Neural crest cell (in vitro differentiated cells): ENCODE measurements at places on chromosomes 11 and 22.

GRCh38 chr11:61890529-61891330, 615 bp downstream of the FADS3 start:
- no peak for DNase-seq
- H3K27ac ChIP-seq: no peak overlapping the region
- peak overlapping the region; percentile 79 for H3K4me3 ChIP-seq
- peaks cover 10% of the 10 kb centered on the region for H3K27me3 ChIP-seq

DNA sequence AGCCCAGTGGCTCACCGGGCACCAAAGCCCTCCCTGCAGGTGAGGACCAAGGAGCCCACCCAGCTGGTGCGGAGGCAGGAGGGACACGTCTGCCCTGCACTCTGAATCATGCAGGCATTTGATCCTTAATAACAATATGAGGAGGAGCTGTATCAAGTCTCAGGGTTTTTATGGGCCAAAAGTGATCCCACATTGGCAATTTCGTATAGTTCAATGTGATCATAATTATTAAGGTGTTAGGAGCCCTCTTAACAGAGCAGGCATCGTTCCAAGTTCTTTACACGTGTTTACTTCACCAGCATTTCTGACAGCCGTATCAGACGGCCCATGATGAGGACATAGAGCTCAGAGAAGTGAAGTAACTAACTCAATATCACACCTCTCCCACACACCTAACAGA, 91.9 kb upstream of the PRR5 start:
- no peaks in the 10 kb centered on the region for H3K36me3 ChIP-seq
- no peaks in the 10 kb centered on the region for H3K27me3 ChIP-seq
- H3K27ac ChIP-seq: no peak overlapping the region
- no peak overlapping the region for H3K4me3 ChIP-seq

GRCh38 chr11:66002648-66003225, 434 bp downstream of the BANF1 start:
- H3K36me3 ChIP-seq: peaks cover 10% of the 10 kb centered on the region
- H3K4me1 ChIP-seq: peaks cover 25% of the 10 kb centered on the region
- H3K27me3 ChIP-seq: no peaks in the 10 kb centered on the region
- no peak for DNase-seq
- H3K4me3 ChIP-seq: peak overlapping the region; percentile 100

GRCh38 chr11:61164606-61165424, 3.6 kb upstream of the VPS37C start:
- DNase-seq: no peak
- no peaks in the 10 kb centered on the region for H3K27me3 ChIP-seq
- H3K4me1 ChIP-seq: peaks cover 19% of the 10 kb centered on the region
- no peaks in the 10 kb centered on the region for H3K36me3 ChIP-seq

DNA sequence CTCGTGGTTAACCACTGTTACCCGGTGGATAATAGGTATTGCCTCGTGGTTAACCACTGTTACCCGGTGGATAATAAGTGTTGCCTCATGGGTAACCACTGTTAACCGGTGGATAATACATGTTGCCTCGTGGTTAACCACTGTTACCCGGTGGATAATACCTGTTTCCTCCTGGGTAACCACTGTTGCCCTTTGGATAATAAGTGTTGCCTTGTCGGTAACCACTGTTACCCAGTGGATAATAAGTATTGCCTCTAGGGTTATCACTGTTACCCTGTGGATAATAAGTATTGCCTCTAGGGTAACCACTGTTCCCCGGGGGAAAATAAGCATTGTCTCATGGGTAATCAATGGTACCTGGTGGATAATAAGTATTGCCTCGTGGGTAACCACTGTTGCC, 15.0 kb upstream of the NXPE4 start:
- H3K27ac ChIP-seq: no peak overlapping the region
- no peaks in the 10 kb centered on the region for H3K4me1 ChIP-seq
- H3K4me3 ChIP-seq: no peak overlapping the region
- DNase-seq: no peak

DNA sequence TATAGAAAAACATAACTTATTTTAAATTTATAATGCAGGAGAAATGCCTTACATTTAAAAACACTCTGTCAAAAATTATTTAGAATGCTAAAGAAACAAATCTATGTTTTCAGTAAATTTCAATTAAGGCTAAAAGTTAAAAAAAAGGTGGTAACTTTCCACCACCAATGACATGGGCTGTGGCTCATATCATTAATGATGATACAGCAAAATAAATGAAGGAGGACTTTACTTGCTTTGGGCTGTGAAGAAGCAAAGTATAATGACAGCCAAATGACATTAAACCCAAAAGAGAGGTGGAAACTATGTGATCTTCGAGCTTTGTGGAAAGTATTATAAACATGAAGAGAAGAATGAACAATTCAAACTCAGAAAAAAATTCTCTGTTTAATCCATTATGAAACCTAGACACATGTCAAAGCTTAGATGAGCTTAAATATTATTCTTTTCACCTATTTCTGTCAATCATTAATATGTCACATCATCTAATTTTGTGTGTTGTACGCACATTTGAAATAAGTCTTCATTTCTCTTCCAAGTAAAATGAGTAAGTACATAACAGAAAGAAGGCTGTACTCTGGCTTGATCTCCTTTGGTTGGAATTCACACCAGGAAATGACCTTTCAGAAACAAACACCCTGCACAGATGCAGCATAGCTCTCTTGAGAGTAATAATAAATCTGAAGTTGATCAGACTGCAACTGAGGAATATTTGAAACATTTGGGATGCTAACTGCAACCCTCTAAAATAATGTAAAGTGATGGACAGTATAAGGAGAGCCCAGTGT, 265.8 kb downstream of the TTC28 start:
- no peak overlapping the region for H3K27ac ChIP-seq
- H3K4me1 ChIP-seq: peaks cover 23% of the 10 kb centered on the region
- H3K36me3 ChIP-seq: no peaks in the 10 kb centered on the region

GRCh38 chr11:66335531-66336233, 552 bp downstream of the RIN1 start:
- DNase-seq: no peak
- no peaks in the 10 kb centered on the region for H3K36me3 ChIP-seq
- peaks cover 20% of the 10 kb centered on the region for H3K4me1 ChIP-seq
- peak overlapping the region; percentile 93 for H3K4me3 ChIP-seq
- H3K27me3 ChIP-seq: no peaks in the 10 kb centered on the region
